ENCODE measurements at places on chromosomes 6 and 20. TPM values are rescaled to one million over a fixed set of nuclear protein-coding genes. Genes with fewer than 3 reads are reported as not detected.

- DNase-seq = no peak
These were observed 6.1 kb downstream of the MRS2 start for GRCh38 chr6:24408719-24409410.

DNA sequence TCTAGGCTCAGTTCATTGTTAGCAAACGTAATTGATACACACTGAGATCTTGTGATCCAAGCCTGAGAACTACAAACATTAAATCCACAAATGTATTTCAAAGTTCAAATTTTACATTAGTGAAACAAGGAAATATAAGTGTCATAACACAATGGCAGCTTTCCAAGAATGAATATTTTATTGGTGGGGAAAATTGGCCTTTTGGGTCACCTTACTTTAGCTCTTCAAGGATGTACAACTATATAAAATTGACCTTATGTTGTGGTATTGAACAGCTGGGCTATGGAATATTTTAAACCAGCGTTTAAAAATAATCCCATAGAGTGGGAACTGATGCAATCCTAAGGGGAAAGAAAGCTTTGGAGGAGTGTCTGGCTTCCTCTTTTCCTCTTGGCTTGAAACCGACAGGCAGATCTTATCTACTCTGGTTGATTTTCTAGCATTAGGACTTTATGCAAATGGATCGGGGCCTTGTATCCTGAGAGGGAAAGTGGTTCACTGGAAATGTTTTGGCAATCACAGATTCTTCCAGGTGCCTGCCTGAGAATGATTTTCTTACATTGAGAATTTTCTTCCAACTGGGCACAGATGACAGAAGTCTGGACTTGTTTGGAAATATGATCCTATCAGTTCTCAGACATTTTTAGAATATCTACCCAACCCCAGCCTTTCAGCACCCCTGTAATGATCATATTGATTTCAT lies 184.8 kb upstream of the ECI2 start:
- DNase-seq = peak; percentile 47

- peak; percentile 39 for DNase-seq
These were observed 26.2 kb downstream of the SLCO4A1 start for GRCh38 chr20:62668441-62669027.

GRCh38 chr20:62632575-62633090 lies 9.7 kb upstream of the SLCO4A1 start:
- DNase-seq = no peak

GRCh38 chr20:62577490-62577836 lies 64.8 kb upstream of the SLCO4A1 start:
- DNase-seq = no peak

- no peak for DNase-seq
These were observed 138.9 kb downstream of the PDE7B start for GRCh38 chr6:135990439-135990838.

Gene CRISP3
- not detected for total RNA-seq

- no peak for DNase-seq
These were observed 436.5 kb downstream of the DHX35 start for GRCh38 chr20:39398656-39399055.

Gene CALHM4
- not detected for total RNA-seq

Gene QKI
- total RNA-seq = 180 TPM

DNA sequence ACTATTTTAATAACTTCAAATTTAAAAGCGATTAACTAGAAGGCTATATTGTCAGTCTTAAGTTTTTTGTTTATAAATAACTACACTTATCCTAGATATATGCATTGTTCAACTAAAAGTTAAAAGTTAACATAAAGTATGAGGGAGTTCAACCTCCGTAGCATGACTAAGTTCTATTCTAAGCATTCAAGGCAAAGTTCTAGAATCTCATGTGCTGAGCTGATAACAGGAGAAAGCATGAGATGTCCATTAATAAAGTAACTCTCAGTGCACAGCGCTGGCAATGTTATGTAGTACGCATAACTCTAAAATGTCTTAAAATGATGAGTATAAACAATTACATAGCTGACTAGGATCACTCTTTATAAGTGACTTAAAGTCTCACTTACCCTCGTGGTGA lies 264.8 kb downstream of the RNGTT start:
- DNase-seq = no peak

DNA sequence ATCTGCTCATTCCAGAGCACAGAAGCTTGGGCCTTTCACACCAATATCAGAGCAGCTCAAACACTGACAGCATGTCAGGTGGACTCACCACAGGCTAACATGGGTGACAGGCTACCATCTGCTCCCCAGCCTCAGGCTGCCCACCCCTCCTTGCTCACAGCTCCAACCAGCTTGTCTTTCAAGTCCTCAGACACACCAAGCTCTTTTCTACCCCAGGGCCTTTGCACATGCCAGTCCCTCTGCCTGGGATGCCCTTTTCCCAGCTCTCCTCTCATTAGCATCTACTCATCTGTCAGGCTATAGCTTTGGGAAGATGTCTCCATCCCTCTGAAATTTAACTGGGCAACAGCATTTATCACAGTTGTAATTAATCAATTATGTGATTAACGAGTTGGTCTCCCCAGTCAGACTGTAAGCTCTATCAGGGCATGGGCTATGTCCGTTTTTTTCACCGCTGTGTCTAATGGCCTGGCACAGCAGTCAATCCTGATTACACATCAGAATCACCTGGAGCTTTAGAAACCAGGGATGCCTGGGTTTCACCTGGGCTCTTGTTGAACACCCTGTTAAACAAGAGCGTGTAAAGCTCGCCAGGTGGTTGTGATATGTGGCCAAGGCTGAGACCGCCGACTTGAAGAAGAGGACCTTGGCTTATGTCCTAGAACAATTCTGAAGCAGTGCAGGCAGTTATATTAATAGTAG lies 88.9 kb upstream of the MRPS10 start:
- DNase-seq = no peak

GRCh38 chr6:110682460-110682853 lies 132.8 kb downstream of the CDK19 start:
- peak; percentile 58 for DNase-seq

Gene C20orf96
- 9.7 TPM for total RNA-seq

DNA sequence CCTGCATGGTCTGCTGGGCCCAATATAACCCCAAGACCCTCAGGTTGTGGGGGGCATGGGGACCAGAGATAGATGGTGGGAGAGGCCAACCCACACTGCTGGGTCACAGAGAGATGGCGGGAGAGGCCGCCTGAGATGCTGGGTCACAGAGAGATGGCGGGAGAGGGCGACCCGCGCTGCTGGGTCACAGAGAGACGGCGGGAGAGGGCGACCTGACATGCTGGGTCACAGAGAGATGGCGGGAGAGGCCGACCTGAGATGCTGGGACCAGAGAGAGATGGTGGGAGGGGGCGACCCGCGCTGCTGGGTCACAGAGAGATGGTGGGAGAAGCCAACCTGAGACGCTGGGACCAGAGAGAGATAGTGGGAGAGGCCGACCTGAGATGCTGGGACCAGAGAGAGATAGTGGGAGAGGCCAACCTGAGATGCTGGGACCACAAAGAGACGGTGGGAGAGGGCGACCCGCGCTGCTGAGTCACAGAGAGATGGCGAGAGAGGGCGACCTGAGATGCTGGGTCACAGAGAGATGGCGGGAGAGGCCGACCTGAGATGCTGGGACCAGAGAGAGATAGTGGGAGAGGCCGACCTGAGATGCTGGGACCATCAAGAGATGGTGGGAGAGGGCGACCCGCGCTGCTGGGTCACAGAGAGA lies 133.2 kb downstream of the DLL1 start:
- no peak for DNase-seq

Gene TRAPPC3L
- total RNA-seq = 0.34 TPM

Gene SIRPD
- total RNA-seq = 0.19 TPM

- DNase-seq = no peak
These were observed 26.7 kb downstream of the SAYSD1 start for GRCh38 chr6:39088331-39088730.

GRCh38 chr6:112198582-112198981 lies 55.8 kb downstream of the LAMA4 start:
- DNase-seq = no peak

Gene MPC1
- 28.1 TPM for total RNA-seq

Gene SLC24A3
- 0.18 TPM for total RNA-seq

DNA sequence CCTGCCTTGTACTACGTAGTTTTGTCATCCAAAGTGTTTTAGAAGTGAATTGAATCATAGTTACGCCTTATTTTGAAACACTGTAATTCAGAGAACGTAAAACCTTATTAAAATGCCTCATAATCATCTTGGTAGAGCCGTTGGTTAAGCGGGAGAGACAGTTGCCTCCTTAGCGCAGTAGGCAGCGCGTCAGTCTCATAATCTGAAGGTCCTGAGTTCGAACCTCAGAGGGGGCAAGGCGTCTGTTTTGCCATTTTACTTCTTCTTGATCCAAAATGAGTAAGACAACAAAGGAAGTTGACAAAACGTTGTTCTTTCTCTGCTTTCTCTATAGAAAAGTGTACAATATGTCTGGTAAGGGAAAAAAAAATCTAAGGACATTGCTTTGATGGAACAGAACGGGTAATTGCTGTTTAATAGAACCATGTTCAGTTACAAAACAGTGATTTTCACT lies 20.7 kb upstream of the TRIM27 start:
- no peak for DNase-seq

DNA sequence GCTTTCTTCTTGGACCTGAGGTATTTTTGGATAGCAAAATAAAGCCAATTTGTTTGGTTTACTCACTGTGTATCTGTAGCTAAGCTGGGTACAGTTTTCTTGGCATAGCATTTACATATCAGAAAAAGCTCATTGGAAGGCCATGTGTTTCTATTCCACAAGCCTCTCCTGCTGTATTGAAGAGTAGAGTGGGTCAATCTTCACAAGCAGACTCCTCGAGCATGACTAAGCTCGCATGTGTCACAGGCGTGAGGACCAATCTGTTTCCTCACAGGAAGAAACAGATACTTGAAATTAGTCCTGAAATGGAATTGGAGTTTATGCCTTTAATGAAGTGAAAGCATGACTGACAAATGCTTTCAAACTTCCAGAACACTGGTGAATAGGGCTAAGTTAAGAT lies 1279.0 kb upstream of the MAP3K7 start:
- no peak for DNase-seq

Gene PDE7B
- 37.7 TPM for total RNA-seq

DNA sequence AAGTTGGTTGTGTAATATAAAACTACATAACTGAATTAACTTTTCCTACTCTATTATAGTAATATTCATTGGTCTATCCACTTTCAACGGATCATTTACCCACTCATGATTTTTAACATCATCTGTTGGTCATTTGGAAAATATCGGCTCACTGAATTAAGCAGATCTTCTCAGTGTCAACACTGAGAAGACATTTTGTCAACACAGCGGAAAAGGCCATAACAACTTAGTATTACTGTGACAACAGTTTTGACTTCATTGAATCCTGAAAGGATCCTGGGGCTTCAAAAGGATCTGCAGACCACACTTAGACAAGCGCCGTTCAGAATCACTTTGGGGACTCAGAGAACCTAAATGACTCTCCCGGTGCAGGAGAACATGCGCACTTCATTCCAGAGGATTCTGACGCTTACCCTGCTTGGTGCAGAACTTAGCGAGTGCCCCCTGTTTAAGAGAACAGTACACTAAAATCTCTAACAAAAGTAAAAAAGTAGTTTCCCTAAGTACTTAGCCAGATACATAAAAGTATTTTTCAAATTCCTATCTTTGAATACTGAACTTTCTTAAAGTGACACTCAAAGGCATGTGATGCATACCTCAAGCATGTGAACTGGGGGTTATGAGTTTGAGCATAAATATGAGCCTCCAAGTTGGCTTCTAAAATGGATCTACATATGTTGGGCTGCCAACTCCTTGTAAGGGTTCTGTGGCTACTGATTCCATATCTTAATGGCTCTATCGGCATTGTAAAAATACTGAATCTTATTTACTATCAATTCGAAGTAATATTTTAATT lies 4.0 kb downstream of the ZBTB2 start:
- no peak for DNase-seq

Gene CST2
- not detected for total RNA-seq

DNA sequence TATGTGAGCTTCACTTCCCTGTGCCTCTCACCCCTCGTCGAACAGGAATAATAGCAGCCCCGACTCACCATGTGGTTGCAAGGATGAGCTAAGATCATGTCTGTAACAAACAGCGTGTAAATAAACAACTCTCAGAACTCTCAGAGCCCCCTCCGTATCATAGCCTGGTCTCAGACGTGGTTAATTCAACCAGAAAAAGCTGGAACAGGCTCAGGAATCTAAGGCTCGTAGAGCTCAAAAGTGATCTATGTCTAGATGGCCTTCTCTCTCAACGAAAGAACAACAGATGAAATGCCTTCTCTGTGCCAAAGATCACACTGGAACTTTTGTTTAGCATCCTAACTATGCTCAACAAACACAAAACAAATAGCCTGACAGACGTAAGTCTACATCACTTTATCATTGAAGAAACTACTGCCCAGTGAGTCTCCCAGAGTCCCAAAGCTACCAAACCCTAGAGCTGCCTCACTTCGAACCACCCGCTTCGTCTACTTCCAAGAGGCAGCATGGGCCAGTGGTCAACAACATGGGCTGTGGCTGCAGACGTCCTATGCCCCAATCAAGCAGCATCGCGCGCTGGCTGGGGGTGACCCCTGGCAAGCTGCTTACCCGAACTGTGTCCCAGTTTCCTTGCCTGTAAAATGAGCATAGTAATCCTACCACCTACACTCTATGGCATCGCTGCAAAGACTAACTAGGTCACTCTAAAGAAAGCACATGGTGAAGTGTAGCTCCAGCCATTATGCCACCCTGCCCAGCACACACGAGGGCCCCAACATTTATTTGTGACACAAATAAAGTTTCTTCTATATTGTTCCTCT lies 35.1 kb downstream of the NFATC2 start:
- no peak for DNase-seq

GRCh38 chr6:40587240-40588069 lies at the start of gene LRFN2:
Gene LRFN2 (minus strand): TSS chr6:40587364.
- DNase-seq = no peak

DNA sequence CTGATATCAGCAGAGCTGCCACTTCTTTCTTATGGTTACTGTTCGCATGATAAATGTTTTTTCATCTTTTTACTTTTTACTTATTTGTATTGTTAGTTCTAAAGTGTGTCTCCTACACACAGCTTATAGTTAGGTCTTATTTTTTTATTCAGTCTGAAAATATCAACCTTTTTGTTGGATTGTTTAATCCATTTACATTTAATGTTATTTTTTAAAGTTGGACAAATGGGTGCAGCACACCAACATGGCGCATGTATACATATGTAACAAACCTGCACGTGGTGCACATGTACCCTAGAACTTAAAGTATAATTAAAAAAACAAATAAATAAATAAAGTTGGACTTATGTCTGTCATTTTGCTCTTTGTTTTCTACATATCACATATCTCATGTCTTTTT lies 40.3 kb upstream of the FOXC1 start:
- DNase-seq = no peak

DNA sequence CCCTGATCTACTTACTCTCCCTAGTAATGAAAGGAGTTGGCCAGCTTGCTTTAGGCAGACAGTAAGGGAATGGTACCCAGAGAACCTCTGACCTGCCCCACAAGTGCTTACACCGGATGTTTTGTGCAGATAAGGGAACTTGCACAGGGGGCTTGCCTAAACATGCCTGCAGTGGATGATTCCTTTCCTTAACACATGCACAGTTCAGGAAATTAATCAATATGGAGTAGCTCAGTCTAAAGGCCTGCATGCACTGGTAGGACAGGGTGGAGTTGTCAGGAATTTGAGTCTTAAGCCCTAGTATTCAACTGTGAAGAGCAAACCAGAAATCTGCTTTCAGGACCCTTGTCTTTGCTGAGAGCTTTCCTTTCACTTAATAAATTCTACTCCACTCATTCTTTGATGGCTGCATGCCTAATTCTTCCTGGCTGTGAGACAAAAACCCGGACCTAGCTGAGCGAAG lies 3.9 kb upstream of the TRIM38 start:
- no peak for DNase-seq
